ENCODE measurements at places on chromosomes 13 and 19. TPM values are rescaled to one million over a fixed set of nuclear protein-coding genes. Genes with fewer than 3 reads are reported as not detected.

Gene PALM3
- total RNA-seq = 0.30 TPM

Gene CD79A
- total RNA-seq = not detected

GRCh38 chr19:34180709-34181108 is 8.4 kb downstream of the LSM14A start:
- DNase-seq = no peak

DNA sequence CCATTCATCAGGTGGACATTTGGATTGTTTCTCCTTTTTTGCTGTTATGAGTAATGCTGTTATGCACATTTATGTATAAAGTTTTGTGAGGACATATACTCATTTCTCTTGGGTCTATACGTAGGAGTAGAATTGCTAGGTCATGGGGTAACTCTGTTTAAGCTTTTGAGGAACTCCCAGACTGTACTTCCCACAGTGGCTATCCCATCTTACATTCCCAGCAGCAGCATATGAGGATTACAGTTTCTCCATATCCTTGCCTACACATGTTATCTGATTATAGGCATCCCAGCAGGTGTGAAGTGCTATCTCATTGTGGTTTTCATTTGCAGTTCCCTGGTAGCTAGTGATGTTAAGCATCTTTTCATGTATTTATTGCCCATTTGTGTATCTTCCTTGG is 5.9 kb downstream of the ZSCAN22 start:
- no peak for DNase-seq

DNA sequence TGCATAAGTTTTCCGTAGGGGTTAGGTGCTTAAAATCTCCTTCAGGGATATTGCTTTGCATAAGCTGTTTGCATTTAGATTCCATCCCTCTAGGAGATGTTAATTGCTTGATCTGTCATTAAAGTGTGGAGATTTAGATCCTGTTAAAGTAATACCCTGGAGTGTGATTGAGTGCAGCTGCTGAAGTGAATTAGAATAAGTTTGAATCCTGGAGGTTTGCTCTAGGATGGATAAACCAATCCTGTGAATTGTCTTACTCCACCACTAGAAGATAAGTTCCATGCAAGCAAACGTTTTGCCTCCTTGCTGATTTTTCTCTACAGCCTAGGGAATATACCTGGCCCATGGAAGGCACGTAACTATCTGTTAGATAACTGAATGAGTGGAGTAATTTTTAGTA is 1487.2 kb upstream of the PRR20A start:
- no peak for DNase-seq

Data from osteocyte (in vitro differentiated cells).